ENCODE measurements at places on chromosomes 2 and 18.

DNA sequence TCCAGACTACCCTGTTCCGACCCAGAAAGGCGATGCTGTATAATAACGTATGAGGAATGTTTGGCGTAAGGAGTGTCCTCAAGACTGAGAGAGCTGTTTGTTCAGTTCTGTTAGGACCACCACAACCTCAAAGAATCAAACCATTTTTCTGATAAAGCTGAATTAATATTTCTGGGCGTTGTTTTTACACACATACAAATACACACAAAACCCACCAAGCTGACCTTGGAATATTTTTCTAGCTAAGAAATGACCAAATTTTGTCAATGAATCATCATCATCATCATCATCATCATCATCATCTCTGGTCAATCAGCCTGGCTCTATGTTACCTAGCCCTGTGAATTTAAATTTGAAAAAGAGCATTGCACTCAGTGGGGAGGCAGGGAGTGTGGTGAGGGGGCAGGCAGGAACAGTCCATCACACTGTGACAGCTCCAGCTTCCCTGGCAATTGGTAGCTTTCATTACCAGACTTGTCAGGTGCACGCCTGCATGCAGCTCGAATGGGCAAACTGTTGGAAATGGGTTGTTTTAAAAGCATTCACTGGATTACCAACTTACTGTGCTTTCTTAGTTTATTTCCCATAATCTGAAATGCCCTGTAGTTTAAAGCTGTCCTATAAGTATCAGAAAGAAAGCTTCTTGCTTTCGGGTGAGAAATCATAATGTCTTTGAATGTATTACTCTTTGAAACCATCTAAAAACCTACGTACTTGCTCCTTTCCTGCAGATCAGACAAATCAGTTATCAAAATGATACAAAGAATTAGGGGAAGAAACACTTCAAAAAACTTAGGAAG is 6.9 kb upstream of the POU3F3 start:
- no peak for DNase-seq

GRCh38 chr18:45889419-45890064 is 64.1 kb downstream of the SIGLEC15 start:
- no peak for DNase-seq

GRCh38 chr18:51655327-51655698 is 457.8 kb upstream of the MEX3C start:
- DNase-seq, result peak; percentile 53

GRCh38 chr18:64747803-64748202 is 598.9 kb upstream of the LINC00305 start:
- no peak for DNase-seq

DNA sequence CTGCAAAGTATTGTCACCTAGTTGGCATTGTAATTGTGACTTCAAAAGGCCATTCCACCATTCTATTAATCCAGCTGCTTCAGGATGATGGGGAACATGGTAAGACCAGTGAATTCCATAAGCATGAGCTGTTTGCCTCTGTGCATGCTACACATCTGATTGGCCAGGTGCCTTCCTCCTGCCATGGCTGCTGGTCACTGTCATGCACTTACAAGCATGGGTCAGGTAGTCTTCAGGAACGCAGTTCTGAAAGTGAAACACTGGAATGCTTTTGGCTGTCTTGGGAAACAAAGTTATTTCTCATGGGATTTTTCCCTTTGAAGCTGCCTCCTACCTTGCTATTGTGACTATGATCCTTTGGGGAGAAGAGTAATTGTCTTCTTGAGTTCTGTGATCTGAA is 267.6 kb downstream of the GBX2 start:
- DNase-seq, result no peak

DNA sequence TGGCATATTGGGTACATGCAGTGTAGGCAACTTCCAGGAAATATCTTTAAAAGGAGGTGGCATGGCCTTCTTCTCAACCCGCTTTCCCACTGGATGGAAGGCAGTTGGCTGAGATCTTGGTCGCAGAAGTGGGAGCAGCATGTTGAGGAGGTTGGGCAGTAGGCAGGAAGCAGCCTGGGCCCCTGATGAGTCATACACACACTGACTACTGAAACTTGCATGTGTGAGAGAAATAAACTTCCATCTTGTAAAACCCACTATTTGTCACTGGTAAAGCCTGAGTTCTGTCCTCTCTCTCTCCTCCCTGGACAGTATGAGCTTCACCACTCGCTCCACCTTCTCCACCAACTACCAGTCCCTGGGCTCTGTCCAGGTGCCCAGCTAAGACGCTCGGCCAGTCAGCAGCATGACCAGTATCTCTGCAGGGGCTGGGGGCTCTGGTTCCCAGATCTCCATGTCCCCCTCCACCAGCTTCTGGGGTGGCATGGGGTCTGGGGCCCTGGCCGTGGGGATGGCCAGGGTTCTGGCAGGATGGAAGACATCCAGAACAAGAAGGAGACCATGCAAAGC is 233.8 kb upstream of the SPRED2 start:
- peak; percentile 78 for DNase-seq

GRCh38 chr2:111122631-111123421 is 2.1 kb downstream of the BCL2L11 start:
- DNase-seq, result no peak

- no peak for DNase-seq
Measured at GRCh38 chr2:225379856-225380255, 19.7 kb upstream of the NYAP2 start.

- no peak for DNase-seq
Measured at GRCh38 chr2:126368758-126369157, 287.2 kb upstream of the GYPC start.

GRCh38 chr2:218375212-218375611 is 6.9 kb upstream of the SLC11A1 start:
- DNase-seq, result no peak
